Tibial nerve (tissue), 4 donors: ENCODE measurements at places on chromosomes 5 and 9.

- H3K36me3 ChIP-seq, result no peaks in the 10 kb centered on the region
- no peaks in the 10 kb centered on the region for H3K27me3 ChIP-seq
- peak overlapping the region; percentile 76 for H3K27ac ChIP-seq
- no peak overlapping the region for H3K4me3 ChIP-seq
- H3K4me1 ChIP-seq, result no peaks in the 10 kb centered on the region
- no peak for DNase-seq
Measured at GRCh38 chr5:139459451-139459934, 3.0 kb downstream of the ECSCR start.

DNA sequence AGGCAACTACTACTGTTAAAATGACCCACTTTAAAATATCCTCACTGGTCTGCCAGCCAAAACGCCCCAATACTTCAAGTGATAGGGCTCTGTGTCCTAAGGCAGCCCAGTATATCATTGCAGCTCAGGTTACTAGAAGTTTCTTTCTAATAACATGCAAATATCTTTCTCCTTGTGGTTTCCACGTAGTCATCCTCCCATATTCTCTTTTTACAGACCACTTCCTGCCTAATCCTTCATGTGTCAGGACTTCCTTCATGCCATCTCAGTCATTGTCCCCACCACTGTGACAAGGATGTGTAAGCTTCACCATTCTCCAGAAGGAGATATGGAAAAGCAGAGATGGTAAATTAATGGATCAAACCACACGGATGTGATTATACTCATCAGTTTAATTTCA, 813.7 kb downstream of the MAT2B start:
- no peak overlapping the region for H3K27ac ChIP-seq
- no peak for DNase-seq
- no peaks in the 10 kb centered on the region for H3K36me3 ChIP-seq
- H3K4me3 ChIP-seq, result no peak overlapping the region
- H3K27me3 ChIP-seq, result no peaks in the 10 kb centered on the region

GRCh38 chr9:96417661-96418082, 498 bp downstream of the ZNF367 start:
- peak overlapping the region; percentile 79 for H3K4me3 ChIP-seq
- H3K4me1 ChIP-seq, result peaks cover 25% of the 10 kb centered on the region
- no peak for DNase-seq
- H3K36me3 ChIP-seq, result no peaks in the 10 kb centered on the region
- no peaks in the 10 kb centered on the region for H3K27me3 ChIP-seq
- H3K27ac ChIP-seq, result peak overlapping the region; percentile 85

DNA sequence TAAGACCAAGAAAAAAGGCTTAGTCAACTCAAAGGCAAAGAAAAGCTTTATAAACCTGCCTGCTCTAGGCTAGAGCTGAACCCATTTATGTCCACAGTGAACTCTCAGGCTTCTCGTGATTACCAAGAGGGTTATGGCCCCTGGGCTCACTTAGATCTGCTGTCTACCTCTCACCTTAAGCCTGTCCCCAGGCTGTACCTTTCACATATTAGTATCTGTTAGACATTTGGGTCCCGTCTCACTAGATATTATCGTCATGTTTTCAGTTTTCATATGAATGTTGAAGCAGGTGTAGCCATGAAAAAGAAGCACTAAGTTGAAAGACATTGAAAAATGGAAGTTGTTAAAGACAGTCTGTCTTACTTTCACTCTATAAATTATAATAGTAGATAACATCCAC, 75.2 kb upstream of the COX7C start:
- no peak for DNase-seq
- H3K4me1 ChIP-seq, result no peaks in the 10 kb centered on the region
- H3K27ac ChIP-seq, result no peak overlapping the region
- no peak overlapping the region for H3K4me3 ChIP-seq
- no peaks in the 10 kb centered on the region for H3K36me3 ChIP-seq

- no peak overlapping the region for H3K27ac ChIP-seq
- no peak for DNase-seq
- no peaks in the 10 kb centered on the region for H3K27me3 ChIP-seq
- no peaks in the 10 kb centered on the region for H3K4me1 ChIP-seq
Measured at GRCh38 chr5:16482891-16483290, 17.3 kb upstream of the ZNF622 start.

DNA sequence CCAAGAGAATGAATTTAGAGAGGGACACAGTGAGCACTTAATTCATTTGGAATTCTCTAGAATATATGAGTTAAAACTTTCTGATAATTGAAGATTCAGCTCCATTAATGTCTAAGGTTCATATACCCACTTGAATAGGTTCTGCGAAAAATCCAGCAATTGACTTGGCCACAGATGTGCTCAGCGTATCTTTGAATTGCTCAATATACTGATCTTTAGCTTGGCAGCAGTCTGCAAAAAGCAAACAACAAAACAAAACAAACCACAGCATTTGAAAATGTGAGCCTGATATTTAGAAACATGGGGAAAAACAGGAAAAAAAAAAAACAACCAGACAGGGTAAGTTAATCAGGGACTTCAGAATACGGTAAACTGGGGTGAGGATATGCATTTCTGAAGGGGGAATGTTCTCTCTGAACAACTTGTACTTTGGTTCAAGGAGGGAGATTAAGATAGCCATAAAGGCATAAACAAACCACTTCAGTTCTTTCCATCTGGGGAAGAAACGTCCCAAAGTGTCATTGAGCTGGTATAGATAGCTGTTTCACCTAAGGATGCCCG, 21.4 kb downstream of the AGXT2 start:
- H3K4me3 ChIP-seq, result no peak overlapping the region
- H3K4me1 ChIP-seq, result no peaks in the 10 kb centered on the region
- H3K27ac ChIP-seq, result no peak overlapping the region
- no peak for DNase-seq
- H3K27me3 ChIP-seq, result no peaks in the 10 kb centered on the region

DNA sequence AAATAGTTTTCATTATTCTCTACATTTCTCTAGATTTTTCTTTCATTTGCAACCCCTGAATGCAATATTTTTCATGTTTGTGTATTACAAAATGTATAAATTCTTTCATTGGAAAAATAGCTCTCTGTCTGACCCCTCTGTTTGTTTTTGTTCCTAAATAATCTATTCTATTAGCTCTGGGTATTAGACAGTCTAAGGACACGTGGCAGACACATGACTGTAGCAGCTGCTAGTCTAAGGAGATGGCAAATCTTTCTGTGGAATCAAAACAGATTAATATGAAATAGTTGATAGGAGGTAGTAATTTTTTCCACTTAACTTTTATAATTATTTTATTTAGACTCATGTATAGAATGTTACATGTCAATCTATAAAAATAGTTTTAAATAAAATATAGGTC, 21.4 kb upstream of the SPATA9 start:
- H3K36me3 ChIP-seq, result no peaks in the 10 kb centered on the region
- H3K27ac ChIP-seq, result no peak overlapping the region
- no peaks in the 10 kb centered on the region for H3K4me1 ChIP-seq
- H3K27me3 ChIP-seq, result no peaks in the 10 kb centered on the region
- H3K4me3 ChIP-seq, result no peak overlapping the region

DNA sequence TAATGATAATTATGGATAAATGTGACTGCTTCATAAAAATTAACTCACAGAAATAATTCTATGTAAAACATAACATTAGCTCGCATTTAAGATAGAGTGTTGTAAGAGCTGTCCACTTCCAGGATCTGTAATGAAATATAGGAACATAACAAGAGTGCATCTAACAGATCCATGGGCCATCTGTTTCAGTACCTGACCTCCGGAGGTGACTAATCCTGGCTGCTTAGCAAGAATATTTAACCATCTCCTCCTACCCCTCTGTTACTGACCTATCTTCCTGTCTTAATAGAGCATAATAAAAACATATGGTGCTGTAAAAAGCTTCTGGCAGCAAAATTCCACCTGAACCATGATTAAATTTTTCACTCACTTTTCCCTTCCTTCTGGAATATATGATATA, 7.1 kb downstream of the PLCXD3 start:
- H3K4me1 ChIP-seq, result no peaks in the 10 kb centered on the region
- H3K36me3 ChIP-seq, result no peaks in the 10 kb centered on the region
- H3K27ac ChIP-seq, result no peak overlapping the region
- no peaks in the 10 kb centered on the region for H3K27me3 ChIP-seq
- H3K4me3 ChIP-seq, result no peak overlapping the region

DNA sequence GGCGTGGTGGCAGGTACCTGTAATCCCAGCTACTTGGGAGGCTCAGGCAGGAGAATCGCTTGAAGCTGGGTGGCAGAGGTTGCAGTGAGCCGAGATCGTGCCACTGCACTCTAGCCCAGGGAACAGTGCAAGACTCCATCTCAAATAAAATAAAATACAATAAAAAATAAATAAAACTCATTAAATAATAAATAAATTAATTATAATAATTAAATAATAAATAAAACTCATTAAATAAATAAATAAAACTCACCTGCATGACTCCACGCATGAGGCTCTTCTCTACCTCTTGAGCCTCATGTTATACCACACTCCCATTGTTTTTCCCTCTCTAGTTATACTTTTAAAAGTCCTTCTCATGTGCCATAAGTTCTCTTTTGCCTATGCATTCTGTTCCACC, 995.4 kb downstream of the MAT2B start:
- no peaks in the 10 kb centered on the region for H3K4me1 ChIP-seq
- H3K36me3 ChIP-seq, result no peaks in the 10 kb centered on the region
- no peak overlapping the region for H3K4me3 ChIP-seq
- no peak overlapping the region for H3K27ac ChIP-seq
- H3K27me3 ChIP-seq, result no peaks in the 10 kb centered on the region

- H3K36me3 ChIP-seq, result no peaks in the 10 kb centered on the region
- no peak overlapping the region for H3K27ac ChIP-seq
- no peaks in the 10 kb centered on the region for H3K27me3 ChIP-seq
Measured at GRCh38 chr9:89036383-89036782, 45.1 kb downstream of the S1PR3 start.

DNA sequence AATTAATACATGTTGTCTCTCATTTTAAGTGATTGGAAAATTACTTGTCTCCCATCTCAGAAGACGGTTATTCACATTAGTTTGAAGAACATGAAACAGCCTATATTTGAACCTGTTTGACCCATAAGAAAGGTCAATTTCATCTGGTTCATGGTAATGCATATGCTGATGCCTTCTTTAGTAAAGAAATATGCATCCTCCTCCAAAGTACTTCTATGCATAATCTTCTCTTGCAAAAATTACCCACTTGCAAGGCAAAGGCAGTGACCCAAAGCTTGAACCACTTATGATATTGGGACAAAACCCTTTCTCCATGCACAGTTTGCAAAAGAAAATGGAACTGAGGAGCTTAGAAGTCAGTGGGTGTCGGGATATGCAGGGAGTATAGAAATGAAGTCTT, 65.4 kb upstream of the IRX1 start:
- H3K36me3 ChIP-seq, result no peaks in the 10 kb centered on the region
- DNase-seq, result no peak
- H3K4me3 ChIP-seq, result no peak overlapping the region
- no peaks in the 10 kb centered on the region for H3K4me1 ChIP-seq

DNA sequence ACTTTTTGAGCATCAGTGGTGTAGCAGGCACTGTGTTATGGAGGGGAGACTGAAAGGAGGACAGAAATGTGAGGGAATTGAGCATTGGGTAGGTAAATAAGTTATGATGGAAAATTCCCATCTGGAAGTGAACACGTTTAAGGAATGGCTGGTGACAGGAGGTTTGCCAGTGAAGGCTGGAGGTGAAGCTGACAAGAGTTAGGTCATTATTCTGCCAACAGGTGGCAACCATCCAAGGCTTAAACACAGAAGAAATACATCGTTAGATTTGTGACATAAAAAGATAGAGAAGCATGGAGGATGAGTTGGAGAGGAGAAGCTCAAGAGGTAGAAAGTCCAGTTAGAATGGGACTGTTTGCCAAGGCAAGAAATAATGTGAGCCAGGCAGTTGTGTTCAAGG, 455.3 kb upstream of the SGCD start:
- no peaks in the 10 kb centered on the region for H3K4me1 ChIP-seq
- H3K36me3 ChIP-seq, result no peaks in the 10 kb centered on the region
- H3K27me3 ChIP-seq, result no peaks in the 10 kb centered on the region
- H3K27ac ChIP-seq, result no peak overlapping the region

DNA sequence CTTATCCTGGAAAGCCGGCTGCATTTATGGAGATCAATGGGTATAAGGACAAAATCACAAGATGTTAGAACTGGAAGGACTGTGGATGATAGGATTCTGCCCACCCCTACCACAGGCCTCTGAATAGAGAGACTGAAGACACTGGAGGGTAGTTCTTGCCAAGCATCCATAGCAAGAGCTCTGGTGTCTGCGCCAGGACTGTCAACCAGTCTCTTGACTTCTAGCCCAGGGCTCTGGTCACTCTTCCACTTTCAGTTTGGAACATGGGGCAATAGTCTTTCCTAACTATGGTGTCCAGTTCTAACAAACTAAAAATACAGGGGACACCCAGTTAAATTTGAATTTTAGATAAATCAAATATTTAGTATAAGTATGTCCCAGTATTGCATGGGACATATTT, 23.4 kb downstream of the LARP1 start:
- H3K27ac ChIP-seq, result no peak overlapping the region
- H3K4me1 ChIP-seq, result peaks cover 83% of the 10 kb centered on the region
- no peak overlapping the region for H3K4me3 ChIP-seq
- no peaks in the 10 kb centered on the region for H3K27me3 ChIP-seq

- DNase-seq, result no peak
- no peaks in the 10 kb centered on the region for H3K4me1 ChIP-seq
- no peak overlapping the region for H3K4me3 ChIP-seq
- no peak overlapping the region for H3K27ac ChIP-seq
- no peaks in the 10 kb centered on the region for H3K36me3 ChIP-seq
Measured at GRCh38 chr9:36928670-36929349, 105.3 kb downstream of the PAX5 start.

DNA sequence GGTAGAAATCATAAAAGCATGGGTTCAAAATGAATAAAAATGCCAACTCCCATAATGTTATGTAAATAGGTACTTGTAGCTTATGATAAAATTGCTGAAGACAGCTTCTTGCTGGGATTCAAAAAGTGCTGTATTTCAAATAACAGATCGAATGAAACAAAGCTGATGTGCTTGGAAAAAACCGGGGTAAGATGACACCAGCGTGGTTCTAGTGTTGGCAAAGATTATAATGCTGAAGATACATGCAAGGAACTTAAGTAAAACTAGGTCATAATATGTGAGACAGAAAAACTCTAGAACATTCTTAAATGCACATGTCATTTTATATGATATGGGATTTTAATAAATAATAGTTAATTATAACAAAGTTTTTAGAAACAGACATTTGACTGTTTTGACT, 44.4 kb upstream of the APC start:
- DNase-seq, result no peak
- no peaks in the 10 kb centered on the region for H3K4me1 ChIP-seq
- no peak overlapping the region for H3K4me3 ChIP-seq
- H3K27ac ChIP-seq, result no peak overlapping the region
- H3K27me3 ChIP-seq, result no peaks in the 10 kb centered on the region

- no peak for DNase-seq
- H3K27me3 ChIP-seq, result no peaks in the 10 kb centered on the region
- H3K4me1 ChIP-seq, result no peaks in the 10 kb centered on the region
- no peaks in the 10 kb centered on the region for H3K36me3 ChIP-seq
Measured at GRCh38 chr5:18397891-18398290, 763.6 kb downstream of the TAF11L14 start.

DNA sequence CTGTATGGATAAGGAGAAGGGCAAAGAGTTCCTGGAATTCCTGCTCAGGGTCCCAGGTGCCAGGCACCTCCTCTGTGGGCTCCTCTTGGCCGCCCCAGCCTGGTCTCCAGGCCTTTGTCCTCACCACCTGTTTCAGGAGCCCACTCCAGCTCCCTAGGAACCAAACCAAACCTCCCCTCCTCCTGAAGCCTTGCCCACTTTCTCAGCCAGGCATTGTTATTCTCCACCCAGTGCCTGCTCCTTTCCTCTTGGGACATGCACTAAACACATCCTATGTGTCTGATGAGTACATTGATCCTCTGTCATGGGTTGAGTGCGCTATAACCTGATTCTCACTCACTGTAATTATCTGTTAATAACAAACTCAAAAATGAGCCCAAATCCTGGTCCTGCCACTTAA, 189.8 kb downstream of the SPOCK1 start:
- DNase-seq, result no peak
- no peaks in the 10 kb centered on the region for H3K36me3 ChIP-seq
- H3K27me3 ChIP-seq, result no peaks in the 10 kb centered on the region
- no peak overlapping the region for H3K4me3 ChIP-seq
- no peaks in the 10 kb centered on the region for H3K4me1 ChIP-seq
- H3K27ac ChIP-seq, result no peak overlapping the region
